ENCODE measurements at places on chromosomes 1 and 21.

GRCh38 chr1:96840396-96840795 lies 118.8 kb downstream of the PTBP2 start:
- DNase-seq: no peak

GRCh38 chr1:164673584-164674214 lies 114.7 kb downstream of the PBX1 start:
- peak; percentile 31 for DNase-seq

- DNase-seq: peak; percentile 66
Measured at GRCh38 chr1:117928881-117929342, 509 bp downstream of the GDAP2 start.

DNA sequence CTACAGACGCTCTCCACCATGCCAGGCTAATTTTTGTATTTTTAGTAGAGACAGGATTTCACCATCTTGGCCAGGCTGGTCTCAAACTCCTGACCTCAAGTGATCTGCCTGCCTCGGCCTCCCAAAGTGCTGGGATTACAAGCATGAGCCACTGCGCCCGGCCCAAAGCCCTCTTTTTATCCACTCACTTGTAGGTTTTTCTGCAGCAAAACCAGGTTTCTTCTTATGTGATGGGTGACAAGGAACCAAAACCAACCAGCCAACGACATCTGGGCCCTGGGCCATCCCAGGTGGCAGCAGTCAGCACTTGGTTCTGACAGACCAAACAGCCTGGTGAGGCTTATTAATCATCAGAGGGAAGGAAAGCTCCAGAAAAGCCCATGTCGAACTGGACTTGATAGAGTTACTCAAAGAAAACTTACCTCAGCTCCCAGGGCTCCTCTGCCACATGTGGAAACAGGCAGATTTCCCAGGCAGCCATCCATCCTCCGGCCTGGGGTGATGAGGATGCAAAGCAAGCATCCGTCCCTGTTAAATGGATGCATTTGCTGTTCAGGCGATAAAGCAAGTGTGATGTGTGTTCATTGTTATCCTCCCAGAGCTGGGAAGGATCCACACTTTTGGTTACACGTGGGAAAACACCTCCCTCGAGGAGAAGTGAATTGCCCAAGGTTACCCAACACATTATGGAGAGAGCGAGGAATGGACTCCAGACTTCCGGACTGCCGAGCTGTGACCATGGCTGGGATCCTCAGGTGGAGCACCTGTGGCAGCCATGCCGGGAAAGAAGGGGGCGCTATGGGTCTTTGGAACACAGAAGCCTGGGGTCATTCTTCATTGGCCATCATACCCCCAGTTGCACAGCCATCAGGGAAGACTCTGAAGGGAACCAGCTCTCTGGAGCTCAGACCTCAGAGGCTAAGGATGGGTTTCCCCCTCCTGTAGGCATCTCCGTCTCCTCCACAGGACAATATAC lies 118.8 kb downstream of the HUNK start:
- peak; percentile 1 for DNase-seq

DNA sequence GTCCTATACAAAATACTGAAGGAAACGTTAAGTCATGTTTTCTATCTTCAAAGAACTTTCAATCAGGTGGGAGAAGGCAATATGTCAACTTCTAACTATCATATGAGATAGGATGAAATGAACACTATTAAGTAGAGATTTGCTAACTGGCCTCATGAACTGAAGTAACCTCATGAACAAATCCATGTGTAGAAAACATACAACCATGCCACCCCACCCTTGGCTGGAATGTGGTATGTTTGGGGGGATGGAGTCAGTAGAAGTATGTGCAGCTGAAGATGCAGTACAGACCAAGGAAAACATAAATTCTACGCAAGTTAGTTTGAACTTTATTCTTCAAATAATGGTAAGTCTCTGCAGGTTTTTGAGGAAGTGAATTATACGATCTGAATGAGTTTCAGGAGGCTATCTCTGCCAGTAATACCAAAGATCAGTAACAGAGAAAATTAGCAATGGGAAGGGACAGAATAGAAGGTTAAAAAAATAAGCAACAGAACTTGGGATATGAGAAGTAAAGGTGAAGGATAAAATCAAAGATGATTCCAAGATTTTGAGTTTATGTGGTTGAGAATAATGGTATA lies 4.5 kb downstream of the TRMT1L start:
- no peak for DNase-seq

GRCh38 chr21:46661211-46661625 lies 25.7 kb downstream of the PRMT2 start:
- DNase-seq: no peak

DNA sequence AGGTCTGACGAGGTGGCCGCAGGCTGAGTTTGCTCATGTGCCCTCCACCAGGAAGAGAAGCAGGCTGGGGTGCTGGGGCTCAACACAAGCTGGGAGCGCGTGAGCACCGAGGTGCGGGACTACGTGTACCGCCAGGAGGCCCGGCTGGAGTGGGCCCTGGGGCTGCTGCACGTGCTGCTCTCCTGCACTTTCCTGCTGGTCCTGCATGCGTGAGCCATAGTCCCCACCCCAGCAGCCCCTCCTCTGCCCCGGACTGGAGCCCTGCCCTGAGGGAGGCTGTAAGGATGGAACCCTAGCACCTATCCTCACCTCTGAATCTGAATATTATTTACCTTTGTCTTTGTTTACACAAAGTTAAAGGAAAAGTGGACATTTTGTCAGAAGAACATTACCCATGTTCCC lies 7.8 kb upstream of the ADAM15 start:
- DNase-seq: no peak

DNA sequence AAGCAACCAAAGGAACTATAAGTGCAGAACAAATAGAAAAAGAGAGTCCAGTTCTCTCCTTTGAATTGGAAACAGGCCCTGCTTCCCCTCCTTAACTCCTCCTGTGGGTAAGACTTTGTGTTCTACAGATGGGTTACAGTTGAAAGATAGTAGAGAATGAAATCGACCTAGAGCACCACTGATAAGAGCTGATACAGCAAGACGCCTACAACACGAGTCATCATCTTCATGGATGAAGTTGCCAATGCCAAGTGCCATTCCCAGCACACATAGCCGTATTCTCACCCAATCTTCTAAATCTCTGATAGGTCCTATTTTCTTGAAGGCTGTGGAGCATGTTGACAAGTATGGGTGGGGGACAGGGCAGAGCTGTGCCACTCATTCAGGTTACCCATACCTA lies 99.8 kb upstream of the CAMK1G start:
- DNase-seq: no peak

DNA sequence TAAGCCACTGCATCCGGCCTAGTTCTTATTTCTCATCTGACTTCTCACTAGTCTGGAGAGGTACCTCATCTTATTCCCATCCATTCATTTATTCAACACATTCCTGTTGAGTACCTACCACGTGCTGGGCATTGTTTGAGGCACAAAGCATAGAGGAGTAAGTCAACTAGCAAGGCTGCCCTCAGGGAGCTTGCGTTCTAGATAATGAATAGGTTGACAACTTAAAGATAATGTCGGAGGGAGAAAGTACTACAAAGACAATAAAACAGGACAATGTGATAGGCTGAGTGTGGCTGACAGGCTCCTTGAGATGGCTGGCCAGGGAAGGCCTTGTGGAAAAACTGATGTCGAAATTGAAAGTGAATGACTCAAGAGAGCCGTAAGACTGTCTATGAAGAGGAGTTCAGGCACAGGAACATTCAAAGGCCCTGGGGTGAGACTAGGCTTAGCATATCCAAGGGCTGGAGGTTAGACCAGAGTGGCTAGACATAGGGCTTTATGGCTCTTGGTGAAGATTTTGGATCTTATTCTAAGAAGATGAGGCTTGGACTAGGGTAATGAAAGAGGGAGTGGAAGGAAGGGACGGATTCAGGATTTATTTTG lies 18.3 kb downstream of the SPATA21 start:
- no peak for DNase-seq

DNA sequence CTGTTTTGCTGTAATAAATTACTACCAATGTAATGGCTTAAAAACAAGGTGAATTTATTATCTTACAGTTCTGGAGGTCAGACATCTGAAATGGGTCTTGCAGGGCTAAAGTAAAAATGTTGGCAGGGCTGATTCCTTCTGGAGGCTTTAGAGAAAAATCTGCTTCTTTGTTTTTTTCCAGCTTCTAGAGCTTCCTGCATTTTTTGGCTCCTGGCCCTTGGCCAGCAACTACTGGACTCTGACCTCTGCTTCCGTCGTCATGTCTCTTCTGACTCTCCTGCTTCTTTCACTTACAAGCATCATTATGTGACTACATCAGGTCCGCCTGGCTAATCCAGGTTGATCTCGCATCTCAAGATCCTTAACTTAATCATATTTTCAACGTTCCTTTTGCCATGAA lies 350.9 kb downstream of the S1PR1 start:
- peak; percentile 4 for DNase-seq

DNA sequence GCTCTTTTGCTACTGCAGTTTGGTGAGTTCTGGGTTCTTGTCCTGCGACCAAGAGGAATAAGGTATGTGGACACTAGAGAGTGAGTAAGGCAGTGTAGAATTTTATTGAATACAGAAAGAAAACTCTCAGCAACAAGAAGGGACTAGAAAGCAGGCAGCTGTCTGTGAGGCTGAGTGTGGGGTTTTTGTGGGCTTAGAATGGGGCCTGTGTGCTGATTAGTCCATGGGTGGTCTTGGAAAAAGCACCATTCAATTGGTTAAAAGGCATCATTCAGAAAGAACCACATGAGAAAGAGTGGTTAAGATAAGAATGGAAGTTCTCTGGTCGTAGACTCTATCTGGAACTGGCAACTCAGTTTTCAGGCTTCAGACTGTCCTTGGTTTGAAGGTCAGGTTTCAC lies 298.8 kb downstream of the TGFB2 start:
- no peak for DNase-seq

- no peak for DNase-seq
Measured at GRCh38 chr1:9907441-9907840, 2.6 kb downstream of the CTNNBIP1 start.

GRCh38 chr1:162487241-162487640 lies 10.4 kb upstream of the UHMK1 start:
- no peak for DNase-seq

- no peak for DNase-seq
Measured at GRCh38 chr1:119323216-119323982, 45.2 kb upstream of the HAO2 start.

DNA sequence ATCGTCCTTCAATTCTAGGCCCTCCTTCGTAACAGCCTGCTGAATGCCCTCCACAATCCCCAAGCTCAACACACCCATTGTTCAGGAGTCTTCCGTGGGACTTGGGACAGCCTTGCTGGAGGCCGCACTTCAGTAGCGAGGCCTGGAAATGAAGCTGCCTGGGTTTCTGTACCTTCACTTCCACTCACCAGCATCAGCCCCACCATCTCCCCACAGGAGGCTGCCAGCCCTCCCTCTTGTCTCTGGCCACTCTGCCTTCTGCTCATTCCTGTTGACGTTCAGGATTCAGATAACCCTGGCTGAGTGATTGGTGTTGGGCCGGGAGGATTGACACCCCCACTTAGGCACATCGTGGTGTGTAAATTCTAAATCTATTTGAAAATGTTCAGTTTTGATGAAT lies 23.4 kb upstream of the CSF1 start:
- no peak for DNase-seq

- no peak for DNase-seq
Measured at GRCh38 chr1:176552217-176552991, 89.4 kb downstream of the PAPPA2 start.

- DNase-seq: no peak
Measured at GRCh38 chr21:43966946-43967512, 45.1 kb upstream of the TRAPPC10 start.

DNA sequence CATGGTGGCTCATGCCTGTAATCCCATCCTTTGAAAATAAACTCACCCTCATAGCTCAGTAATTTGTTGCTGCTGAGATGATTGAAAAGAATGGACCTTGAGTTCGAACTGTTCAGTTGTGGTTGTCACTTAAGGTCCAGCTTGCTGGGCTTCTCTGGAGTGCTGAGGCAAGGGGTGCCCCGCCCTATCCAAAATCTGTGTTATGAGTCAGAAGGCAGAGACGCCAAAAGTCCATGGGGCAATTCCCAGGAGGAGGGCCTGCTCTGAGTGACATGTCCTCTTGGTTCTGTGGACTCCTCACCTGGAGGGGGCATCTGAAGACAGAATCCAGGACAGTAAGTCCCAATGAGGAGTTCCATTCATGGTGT lies 64.8 kb downstream of the MYOM3 start:
- DNase-seq: peak; percentile 38

GRCh38 chr1:100718581-100718980 lies 961 bp upstream of the VCAM1 start:
- no peak for DNase-seq

- no peak for DNase-seq
Measured at GRCh38 chr21:42423685-42424084, 20.0 kb downstream of the UBASH3A start.

DNA sequence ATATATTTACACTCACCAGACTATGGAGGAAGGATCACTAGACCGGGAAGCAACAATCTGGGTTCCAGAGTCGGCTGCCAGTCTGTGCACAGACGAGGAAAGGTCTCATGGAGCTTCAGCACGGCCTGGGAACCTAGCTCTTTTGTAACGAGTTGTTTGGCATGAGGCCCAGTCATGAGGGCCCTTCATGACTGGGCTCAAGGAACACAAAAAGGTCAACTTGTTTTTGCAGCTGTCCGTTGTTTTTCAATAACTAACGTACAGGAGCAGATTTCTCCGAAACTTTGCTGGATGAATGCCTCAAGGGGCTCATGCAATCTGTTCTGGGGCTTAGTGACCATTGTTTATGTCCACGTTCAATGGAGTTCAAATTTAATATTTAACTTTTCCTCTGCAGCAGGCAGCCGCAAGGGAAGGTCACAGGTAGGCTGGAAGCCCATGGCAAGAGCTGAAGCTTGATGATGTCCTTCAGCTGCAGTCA lies 5.9 kb upstream of the STUM start:
- no peak for DNase-seq

DNA sequence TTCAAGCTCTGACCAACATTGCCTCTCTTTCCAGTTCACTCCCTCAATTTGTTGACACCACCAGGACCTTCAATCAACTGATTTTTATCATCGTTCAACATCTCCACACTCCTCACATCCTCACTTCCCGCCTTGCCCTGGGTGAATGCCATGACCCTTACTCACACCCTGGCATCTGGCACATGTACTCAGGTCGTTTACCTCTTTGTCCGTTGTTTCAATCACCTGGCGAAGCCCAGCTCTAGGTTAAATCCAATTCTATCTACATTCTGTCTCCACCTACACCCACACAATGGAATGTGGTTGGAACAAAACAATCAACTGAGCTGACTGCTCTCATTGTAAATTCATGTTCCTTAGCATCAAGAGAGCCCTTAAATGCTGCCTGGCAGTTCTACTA lies 24.2 kb upstream of the TBX15 start:
- DNase-seq: no peak

DNA sequence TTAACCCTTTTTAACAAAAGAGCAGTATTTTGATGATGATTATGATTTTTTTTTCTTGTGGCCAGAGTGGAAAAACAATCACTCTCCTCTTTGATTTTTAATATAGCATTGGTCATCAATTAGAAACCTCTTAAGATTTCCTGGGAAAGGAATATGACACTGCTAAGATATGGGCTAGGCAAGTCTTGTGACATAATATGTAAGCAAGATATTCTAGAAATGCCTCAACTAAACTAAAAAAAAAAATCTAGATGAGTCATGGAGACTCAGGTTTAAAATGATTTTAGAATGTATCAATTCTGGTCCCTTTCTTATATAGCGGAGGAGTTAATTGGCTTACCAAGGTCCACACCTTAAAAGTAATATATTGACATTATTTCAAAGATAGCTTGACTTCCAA lies 60.3 kb upstream of the JUN start:
- no peak for DNase-seq

Data from ACHN (cell line).